Mesothelial cell of epicardium (in vitro differentiated cells): ENCODE measurements at places on chromosomes 5 and 9.
A peak's percentile ranks its signal among the peaks of the same experiment; 100 is the strongest.

GRCh38 chr9:15136646-15137045 is 170.4 kb downstream of the TTC39B start:
- no peak for DNase-seq

- DNase-seq = no peak
These were observed 1054.8 kb downstream of the MAT2B start for GRCh38 chr5:164560216-164560615.

- DNase-seq = no peak
These were observed 40.0 kb downstream of the MTMR12 start for GRCh38 chr5:32272746-32273145.

DNA sequence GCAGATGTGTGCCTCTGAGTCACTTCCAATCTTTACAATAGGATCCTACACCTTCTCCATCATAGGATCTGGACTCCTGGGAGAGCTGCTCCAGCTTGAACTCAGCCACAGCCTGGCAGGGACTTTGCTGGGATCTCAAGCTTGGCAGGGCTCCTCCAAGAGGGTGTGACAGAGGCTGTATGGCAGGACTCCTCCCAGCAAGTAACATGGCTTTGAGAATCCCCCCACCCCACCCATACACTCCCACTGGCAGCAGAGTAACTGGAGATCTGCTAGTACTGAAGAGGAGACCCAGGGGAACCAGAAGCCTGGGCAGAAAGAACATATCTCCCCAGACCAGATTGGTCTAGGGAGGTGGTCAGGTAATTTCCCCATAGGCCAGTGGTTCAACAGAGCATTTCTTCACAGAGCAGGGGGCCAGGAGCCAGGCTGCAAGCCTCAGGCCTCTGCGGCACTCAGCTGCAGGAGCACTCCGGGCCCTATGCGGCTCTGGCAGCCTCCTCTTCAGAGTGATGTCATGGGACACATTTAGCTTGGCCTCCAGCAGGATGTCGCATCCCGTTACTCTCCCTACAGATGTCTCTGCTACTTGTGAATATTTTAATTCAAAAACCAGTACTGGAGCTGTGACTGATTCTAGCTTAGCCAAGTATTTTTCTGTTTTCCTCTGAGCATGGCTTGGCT is 1.7 kb upstream of the ACSL6 start:
- DNase-seq = peak; percentile 19

- DNase-seq = no peak
These were observed 161.0 kb downstream of the SLC25A46 start for GRCh38 chr5:110899566-110900412.

- DNase-seq = no peak
These were observed 48.1 kb downstream of the IQGAP2 start for GRCh38 chr5:76451031-76451701.

GRCh38 chr5:43664501-43665040 is 61.6 kb downstream of the NNT start:
- DNase-seq = no peak

DNA sequence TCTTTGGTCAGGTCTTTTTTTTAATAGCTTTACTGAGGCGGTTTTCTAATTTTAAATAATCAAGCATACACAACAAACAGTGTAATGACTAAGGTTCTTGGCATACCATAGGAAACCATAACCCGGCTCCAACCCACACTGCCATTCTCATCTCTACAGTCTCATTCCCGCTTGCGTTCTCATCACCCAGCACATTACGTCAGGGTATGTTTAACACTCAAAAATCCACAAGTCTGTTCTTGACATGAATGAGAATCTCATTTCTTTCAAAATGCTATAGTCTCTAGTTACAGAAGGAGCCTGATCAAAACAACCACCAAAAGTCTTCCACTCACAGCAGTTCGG is 505 bp downstream of the C5orf34 start:
- DNase-seq = no peak

DNA sequence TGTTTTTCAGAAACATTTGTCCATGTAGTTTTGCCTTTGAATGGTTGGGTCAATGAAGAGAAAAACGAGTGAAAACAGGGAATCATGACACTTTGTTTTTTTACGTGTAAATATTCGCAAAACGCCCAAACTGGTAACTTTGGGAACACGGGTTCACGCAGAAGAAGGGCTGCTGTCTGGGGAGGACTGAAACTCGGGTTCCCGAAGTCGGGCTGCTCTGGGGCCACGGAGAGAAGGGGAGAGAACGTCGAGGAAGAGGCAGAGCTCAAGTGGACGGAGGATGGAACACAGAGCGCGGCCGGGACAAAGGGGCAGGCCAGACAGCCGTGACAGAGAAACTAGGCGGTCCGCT is 478 bp upstream of the SETD9 start:
- peak; percentile 64 for DNase-seq

DNA sequence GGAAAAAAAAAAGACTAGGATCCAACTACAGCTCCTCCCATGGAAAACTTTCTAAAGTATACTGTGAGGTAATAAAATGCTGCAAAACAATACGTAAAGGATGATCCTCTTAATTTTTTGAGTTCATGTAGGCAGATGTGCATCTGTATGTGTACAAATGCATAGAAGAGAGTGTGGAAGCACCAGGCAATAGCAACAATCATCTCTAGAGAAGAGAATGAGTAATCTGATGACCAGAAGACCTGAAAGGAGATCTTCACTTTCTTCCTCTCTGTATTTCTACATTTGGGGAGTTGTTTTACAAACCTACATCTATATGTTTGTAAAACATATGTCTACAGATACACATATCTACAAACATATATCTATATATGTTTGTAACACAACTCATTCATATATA is 29.3 kb upstream of the SPDL1 start:
- DNase-seq = no peak

GRCh38 chr9:119611565-119611964 is 242.3 kb upstream of the BRINP1 start:
- DNase-seq = no peak

DNA sequence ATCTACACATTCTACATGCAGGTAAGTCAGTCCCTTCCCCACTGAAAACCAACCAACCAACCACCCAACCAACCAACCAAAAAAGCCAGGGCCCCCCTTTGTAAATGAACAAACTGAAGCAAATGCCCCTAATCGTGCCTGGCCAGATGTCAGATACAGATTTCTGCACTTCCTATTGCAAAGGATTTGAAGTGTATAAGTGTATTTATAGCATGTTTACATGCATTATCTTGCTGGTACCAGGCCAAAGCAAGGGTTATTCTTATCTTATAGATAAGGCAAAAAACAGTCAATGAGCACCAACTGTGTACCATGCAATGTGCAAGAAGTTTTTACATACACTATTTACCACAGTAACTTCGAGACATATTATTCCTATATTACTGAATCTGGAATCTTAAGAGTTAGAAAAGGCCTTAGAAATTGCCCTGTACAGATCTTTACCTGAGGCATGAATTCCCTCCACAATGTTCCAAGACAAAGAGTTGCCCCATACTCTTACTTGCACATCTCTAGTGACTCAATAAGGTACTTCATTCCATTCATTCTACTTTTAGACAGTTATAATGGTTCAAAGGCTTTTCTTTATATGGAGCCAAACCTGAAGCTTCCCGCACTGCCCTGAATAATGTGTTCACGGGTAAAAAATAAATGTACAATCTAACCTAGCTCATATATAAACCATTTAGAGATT is 51.7 kb upstream of the NR5A1 start:
- no peak for DNase-seq

DNA sequence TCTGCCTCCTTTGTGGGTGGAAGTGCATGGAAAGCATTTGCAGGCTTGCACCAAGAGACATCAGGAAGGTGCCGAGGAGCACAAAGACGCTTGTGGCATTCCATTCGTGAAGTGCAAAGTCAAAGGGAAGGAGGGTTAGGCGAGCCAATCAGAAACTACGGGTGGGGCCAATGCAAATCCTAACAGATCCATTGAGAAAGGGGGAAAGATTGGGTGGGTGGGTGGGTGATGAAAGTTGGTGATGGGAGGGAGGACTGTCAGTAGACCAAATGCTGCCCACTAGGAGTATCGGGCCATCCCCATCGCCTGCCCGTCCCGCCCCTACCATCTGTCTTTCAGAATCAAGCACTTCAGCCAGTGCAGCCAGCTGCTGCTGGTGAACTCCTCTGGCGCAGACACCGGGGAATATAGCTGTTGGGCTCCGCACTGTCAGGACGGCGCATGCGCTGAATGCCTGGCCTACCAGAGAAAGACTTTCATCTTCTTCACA is 17.1 kb upstream of the ANXA6 start:
- no peak for DNase-seq

- no peak for DNase-seq
These were observed 101.4 kb downstream of the GALNT10 start for GRCh38 chr5:154291917-154292316.

DNA sequence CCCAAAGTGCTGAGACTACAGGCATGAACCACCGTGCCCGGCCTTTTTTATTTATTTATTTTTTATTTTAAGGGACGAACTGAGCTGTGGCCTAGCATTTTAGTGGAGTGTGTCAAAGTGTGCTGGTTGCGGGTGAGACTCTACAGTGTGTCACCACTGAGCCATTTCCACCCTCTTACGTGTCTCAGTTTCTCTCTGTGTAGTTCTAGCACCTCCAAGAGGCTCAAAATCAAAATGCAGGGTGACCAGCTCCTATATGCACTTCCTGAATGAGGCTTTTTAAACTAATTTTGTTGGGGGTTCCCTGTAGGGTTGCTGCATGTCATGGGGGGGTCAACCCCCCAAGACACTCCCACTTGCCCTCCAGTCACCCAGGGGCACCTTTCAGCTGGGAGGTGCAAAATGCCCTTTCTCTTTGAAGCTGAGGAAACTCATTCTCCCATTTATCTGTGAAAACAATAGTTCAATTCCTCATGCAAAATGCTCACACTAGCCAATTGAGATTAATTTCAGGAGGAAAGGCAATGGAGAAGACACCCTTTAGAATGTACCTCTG is 69.3 kb downstream of the COL15A1 start:
- no peak for DNase-seq

DNA sequence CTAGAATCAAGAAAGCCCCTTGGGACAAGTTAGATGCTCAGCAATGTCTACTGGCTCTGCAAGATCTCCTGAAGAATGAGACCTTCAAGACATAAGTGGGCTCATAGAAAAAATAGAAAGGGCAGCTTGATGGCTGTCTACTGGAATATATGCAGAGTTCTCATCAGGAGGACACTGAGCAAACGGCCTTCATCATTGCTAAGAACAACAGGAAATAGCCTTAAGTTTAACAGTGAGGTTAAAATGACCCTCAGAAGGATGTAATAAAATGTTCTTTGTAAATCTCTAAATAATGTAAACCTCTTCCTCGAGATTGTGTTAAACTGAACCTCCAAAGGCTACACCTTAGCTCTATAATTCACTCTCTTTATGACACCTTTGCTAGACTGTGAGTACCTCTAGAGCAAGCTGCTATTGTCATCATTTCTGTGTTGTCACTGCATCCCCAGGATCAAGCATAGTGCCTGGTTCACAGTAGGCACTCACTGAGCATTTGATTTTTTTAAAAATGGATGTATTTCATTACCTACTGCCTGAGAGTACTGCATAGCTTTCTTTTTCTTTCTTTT is 22.2 kb upstream of the LHFPL2 start:
- DNase-seq = no peak

GRCh38 chr9:105218673-105219072 is 25.8 kb upstream of the SLC44A1 start:
- no peak for DNase-seq

- DNase-seq = no peak
These were observed 18.2 kb downstream of the SPACA9 start for GRCh38 chr9:132896906-132897305.

- DNase-seq = no peak
These were observed 29.1 kb upstream of the IL12B start for GRCh38 chr5:159359408-159359807.

- DNase-seq = no peak
These were observed 9.3 kb upstream of the TRPC7 start for GRCh38 chr5:136374638-136375037.

GRCh38 chr9:133906932-133907910 is 84.9 kb downstream of the VAV2 start:
- no peak for DNase-seq

DNA sequence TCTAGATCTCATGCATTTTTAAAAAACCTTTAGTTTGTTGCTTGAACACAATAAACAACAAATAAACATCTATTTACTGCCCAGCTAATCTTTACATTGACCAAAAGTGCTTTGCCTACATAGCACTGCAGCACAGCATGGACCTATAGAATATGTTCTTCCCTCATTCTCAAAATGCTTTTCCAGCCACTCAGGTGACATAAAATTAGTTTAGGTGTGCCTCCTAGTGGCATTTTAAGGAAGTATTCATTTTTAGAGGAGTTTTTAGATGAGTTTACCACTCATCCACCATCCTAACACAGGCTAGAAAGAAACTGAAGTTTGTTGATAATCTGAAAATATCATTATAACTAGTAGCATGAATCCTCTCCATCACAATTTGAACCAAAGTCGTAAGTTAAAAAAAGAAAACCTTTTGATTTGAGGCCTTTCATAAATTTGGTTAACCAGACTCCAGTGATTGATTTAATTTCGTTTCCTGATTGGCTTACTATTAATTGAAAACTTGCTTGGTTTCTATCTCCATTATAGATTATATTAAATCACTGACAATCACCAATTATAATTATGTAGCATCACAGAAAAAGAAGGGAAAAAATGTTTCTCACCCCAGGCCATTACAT is 12.6 kb downstream of the PLGRKT start:
- DNase-seq = no peak

DNA sequence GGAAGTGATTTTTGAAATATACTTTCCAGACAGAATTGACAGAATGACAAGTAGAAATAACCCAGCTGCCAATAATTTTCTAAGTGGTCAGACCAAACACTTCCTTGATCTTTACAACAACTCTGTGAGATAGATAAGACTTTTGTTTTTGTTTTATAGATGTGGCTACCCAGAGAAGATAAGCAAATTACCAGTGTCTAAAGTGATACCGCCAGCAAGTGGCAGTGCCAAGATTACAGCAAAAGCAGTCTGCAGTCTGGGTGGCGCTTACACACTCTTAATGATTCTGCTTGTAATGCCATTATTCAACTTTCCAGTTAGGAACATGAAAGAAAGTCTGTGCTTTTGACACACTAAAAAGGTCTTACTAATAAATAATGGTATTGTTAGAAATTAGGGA is 92.1 kb downstream of the HCN1 start:
- DNase-seq = no peak

DNA sequence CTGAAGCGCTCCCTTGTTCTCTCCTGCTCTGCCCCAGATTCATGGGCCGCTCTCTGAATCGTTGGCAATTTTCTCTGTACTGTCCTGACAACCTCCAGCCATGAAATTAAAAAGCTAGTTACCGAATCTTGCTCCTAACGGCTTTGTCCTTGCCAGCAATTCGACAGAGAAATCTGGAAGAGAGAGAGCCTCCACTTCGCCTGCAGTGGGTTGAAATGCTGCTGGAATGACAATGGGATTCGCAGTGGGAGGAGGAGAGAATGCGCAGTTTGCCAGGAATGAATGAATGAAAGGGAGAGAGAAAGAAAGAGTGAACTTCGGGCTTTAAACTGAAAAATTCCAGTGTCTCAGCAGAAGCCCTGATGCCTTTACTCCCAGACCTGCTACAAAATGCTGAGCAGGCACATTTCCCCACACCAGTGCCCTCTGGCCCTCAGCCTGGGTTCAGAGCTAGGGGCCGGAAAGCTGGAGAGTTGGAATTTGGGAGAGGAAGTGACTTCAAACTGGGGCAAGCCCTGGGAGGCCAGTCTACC is 11.5 kb upstream of the BOD1 start:
- DNase-seq = no peak
